ENCODE measurements at places on chromosomes 5 and 9.

DNA sequence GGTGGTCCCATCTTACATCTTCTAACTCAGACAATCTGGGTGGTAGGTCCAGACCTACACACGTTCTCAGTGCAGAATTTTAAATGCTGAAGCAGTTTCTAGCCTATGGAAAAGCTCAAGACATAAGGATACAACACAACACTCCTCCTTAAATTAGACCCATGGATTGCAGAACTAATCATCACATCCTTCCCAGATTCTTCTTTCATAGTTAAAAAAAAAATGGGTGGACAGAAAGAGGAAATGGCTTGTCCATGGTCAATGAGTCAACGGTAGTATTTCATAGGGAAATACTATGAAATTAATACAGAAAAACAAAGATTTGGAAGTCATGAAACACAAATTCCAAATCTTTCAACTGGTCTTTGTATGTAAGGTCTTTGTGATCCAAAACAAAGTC, 106.9 kb downstream of the PAPPA start:
- no peak for DNase-seq

- no peak for DNase-seq
Observed at GRCh38 chr5:111134864-111135263, 42.7 kb downstream of the WDR36 start.

DNA sequence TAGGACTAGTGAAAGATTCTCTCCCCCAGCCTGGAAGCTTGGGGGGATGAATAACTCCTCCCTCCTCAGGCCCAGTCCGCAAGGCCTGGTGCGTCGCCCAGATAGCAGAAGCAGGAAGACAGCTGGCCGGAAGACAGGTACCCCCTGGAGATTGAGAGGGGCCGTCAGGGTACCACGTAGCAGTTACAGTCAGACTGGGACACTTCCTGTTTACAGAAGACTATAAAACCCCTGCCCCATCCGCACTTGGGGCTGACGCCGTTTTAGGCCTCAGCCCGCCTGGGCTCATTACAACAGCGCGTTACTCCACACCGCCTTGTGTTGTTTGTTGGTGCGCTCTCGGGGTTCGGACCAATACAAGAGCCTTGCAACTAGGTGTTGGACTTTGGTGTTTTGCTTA, 15.4 kb downstream of the SEMA6A start:
- no peak for DNase-seq

DNA sequence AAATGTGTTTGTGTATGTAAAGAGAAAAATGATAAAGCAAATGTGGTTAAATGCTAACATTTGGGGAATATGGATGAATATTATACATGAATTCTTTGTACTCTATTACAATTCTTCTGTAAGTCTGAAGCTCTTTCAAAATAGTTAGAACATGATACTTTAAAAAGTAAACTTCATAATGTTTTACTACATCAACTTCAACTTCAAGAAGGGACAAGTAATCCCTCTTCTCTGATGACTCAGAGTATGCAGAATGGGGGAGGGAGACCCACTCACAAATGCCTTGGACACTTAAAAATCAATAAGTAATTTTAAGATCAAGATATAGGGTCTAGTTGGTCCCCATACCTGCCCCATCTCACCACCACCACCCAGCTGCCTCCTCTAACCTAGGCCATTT, 162.4 kb downstream of the ESM1 start:
- no peak for DNase-seq

- DNase-seq = no peak
Observed at GRCh38 chr9:68981789-68982188, 32.1 kb downstream of the PRKACG start.

- DNase-seq = no peak
Observed at GRCh38 chr5:39461007-39461682, 36.4 kb upstream of the DAB2 start.
